Stimulated activated CD4-positive, alpha-beta T cell treated with anti-CD3 and anti-CD28 coated beads, TNF-alpha, amount 100 ng/mL, for 24 hours (primary cell): ENCODE measurements at places on chromosomes 6 and 20.

GRCh38 chr6:8549074-8549790, 113.9 kb upstream of the SLC35B3 start:
- DNase-seq = no peak

GRCh38 chr6:39188571-39188970, 40.7 kb downstream of the KCNK5 start:
- no peak for DNase-seq

DNA sequence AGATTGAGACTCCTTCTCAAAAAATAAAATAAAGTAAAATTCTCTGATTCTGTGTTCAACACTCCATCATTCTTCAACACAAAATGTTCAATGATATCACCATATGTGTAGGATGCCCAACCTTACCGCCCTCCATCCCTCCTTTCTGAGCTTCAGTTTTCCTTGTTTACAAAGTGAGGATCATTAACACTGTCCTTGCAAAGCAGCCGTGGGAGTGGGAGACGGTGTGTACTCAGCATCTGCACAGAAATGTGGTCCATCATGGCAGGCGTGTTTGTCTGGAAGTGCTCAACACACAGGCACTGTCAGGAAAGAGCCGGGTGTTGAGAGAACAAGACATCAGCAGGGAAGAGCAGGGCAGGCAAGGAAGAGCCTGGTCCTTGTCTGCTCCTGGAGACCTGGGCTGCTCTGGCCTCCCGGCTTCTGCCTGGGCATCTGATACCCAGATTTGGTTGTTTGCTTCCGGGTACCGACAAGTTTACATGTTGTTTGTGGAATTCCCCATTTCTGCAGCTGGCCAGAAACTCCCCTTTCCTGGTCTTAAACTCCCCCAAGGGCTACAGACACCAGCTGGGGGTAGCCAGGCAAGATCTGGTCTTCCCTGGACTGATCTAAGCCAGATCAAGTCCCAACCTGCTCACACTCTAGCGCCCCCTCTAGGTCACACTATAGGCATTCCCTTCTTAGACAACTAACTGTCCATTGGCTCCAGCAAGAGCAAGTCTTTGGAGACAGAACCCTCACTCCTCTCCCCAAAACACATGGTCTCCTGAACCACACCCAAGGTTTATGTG, 26.7 kb upstream of the TTPAL start:
- no peak for DNase-seq

DNA sequence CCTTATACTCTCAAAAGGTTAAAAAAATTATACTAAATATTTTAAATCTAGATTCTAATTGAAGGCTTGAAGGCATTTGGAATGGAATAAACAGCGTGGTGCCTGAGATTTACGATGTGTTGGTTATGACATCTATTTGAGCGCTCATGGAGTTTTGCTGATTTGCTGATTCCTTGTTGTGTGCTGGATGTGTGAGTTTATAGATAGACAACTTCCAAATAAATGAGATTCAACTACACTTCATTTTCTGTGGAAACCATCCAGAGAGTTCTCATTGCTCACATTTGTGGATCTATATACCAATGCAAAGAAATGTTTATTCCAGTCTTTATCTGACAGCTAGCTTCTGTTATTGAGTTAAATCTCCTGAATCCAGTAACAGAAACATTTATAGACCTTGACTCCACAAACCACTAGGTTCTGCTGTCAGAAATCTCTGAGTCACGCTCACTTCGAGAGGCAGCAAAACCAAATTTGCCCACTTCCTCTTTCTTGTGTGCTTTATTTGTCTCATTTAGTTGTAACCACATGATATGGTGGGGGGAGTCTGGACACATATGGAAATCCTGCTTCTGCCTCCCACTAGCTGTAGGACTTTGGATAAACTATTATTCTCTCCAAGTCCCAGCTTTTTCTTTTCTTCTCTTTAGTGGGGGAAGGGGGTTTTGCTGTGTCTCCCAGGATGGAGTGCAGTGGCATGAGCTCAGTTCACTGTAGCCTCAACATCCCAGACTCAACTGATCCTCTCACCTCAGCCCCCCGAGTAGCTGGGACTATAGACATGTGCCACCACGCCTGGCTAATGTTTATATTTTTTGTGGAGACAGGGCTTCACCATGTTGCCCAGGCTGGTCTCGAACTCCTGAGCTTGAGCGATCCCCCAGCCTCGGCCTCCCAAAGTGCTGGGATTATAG, 54.5 kb downstream of the IPCEF1 start:
- DNase-seq = no peak

DNA sequence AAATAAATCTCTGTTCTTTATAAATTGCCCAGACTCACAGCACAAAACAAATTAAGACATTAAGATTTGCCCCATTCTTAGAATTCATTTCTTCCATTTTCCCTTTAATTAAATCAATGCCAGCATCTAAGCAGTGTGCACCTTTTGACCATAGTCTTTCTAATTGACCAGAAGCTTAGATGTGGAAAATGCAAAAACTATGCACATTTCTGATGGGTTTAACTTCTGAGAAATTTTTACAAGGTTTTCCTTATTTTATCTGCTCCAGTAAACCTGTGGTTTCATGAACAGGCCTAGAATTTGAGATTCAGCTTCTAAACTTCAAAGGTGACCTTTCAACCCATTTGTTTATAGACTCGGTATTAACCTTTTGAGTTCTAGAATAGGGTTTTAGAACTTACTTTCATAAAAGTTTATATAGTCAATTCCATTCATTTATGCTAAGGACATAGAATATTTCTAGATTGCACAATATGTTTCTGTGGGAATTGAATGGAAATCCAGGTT, 437.8 kb upstream of the HSF2 start:
- DNase-seq = no peak

DNA sequence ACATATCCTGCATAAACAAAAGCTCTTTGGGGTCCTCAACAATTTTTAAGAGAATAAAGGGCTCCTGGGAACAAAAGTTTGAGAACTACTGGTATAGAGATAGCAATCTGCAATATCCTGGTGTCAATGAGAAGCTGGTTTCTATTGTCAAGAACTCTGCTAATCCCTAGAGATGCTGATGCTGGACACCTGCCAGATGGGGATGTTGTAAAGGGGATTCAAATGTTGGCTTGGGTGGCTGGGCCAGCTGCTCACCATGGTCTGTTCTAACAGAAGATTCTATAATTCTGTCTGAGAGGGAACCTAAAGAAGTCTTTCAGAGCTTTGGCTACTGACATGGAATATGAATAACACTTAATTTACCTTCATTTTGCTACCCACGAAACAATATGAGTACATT, 137.8 kb downstream of the BTBD9 start:
- no peak for DNase-seq

DNA sequence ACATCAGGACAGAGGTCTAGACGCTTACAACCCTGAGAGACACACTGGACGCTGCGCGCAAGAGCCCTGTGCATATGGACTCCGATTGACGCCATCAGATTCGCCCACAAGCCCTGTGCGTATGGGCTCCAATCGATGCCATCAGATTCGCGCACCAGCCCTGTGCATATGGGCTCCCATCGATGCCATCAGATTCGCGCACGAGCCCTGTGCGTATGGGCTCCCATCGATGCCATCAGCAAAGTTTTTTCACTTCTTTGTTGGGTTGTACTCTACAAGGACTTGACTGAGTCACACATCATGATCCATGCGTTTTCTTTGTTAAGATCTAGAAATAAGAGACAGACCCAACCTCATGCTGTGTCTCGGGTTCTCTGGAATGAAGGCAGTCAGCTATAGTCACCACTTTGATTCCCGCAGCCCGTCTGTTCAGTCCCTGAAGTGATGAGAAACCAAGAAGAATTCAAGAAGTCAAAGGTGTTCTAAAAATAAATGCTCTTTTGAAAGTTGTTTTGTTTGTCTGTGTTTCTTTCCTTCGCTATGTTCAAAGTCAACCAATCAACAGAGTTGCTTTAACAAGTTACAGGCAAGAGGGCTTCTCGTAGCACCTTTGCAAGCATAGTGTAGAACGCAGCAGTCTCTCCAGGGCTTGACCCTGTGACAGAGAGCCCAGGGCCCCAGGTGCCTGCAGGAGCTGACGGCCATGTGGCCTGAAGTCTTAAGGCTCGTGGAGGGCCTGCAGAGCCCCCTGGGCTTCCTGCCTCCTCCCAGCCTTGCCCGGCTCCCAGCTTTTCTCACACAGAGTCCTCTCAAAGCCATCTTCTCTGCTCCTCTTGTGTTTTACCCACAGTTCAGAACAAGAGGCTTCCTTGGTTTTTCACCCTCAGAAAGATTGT, 7.9 kb downstream of the RPS6KA2 start:
- DNase-seq = no peak

- DNase-seq = no peak
Observed at GRCh38 chr6:152277826-152278329, 359.3 kb downstream of the SYNE1 start.

GRCh38 chr20:19502169-19502568, 255.9 kb upstream of the RIN2 start:
- no peak for DNase-seq

- DNase-seq = no peak
Observed at GRCh38 chr6:131924881-131925474, 26.2 kb downstream of the CCN2 start.

DNA sequence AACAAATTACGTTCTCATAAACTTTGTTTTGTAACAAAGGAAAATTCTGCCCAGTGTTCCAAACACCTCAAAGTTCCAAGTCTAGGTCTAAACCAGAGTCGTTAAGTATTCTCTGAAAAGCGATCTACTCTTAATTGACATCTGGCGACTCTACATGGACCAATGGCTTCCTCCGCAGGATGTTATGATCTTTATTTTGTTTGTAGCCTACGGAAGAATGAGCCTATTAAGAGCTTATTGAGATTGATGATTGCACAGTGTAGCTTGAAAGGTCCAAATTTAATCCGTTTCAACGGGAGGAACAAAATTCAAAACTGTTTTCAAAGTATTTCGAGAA, 61.1 kb downstream of the FAM217A start:
- no peak for DNase-seq

GRCh38 chr20:12030470-12030869, 112.8 kb downstream of the BTBD3 start:
- no peak for DNase-seq

GRCh38 chr6:170296423-170296745, 5.5 kb upstream of the DLL1 start:
- no peak for DNase-seq

GRCh38 chr6:150599199-150600009, at the start of gene PLEKHG1:
Gene PLEKHG1, plus strand, starts transcription at chr6:150599885. Its CDS starts 133,797 bp downstream, at chr6:150733682.
- DNase-seq = no peak

GRCh38 chr6:34970488-34970887, 81.4 kb downstream of the ANKS1A start:
- DNase-seq = no peak

DNA sequence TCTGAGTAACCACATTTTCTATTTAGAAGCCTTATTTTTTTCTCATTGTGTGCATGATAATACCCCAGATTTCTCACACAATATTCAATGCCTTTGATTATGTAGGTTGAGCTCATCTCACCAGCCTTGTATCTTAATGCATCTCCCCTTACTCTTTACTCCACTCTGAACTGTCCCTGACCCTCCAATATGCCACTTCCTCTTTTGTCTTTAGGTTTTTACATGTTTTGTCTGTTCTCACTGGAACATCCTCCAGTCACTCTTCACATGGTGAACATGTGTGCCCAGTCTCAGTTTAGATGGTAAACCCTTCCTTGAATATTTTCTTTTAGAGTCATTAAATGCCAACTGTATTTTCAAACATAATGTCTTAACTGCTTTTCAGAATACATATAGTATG, 392.9 kb upstream of the IMPG1 start:
- no peak for DNase-seq

GRCh38 chr20:53757472-53757913, 163.9 kb upstream of the ZNF217 start:
- no peak for DNase-seq

- DNase-seq = no peak
Observed at GRCh38 chr6:146056506-146056905, 27.6 kb downstream of the GRM1 start.

- DNase-seq = peak; percentile 64
Observed at GRCh38 chr6:2998998-2999617, 586 bp upstream of the NQO2 start.

- no peak for DNase-seq
Observed at GRCh38 chr6:139603581-139603980, 229.1 kb upstream of the CITED2 start.

DNA sequence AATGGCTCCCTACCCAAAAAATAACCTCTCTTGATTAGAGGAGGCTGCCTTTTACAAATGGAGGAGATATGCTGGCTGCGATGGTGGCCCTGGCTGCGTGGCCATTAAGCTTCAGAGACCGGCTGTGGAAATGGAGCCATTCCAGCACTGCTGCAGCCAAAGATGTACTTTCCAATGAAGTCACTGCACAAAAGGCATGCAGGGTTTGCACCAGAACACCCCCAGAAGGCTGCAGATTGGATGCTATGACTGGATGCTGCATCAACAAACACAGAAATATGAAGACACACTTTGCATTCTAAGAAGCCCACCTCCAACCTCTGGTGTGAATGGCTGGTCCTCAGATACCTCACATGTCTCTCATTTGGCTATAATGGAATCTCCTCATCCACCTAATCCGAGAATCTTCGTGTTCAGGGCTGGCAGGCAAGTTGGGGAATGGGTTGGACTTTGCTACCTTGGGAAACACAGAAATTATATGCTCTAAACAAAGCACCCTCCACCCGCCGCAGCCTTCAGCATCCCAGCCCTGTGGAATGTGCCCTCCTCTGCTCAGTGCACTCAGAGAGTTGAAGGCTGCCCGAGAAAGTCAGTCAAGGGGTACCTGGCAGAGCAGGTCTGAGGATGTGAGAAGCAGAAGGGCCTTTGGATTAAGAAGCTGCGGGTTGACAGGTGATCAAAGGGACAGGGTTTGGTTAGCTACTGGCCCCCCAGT, 35.3 kb downstream of the APCDD1L start:
- DNase-seq = no peak

- DNase-seq = no peak
Observed at GRCh38 chr20:916125-916799, at the start of gene ANGPT4. Gene ANGPT4, minus strand, starts transcription at chr20:916334. Its CDS starts 120 bp downstream, at chr20:916214.

DNA sequence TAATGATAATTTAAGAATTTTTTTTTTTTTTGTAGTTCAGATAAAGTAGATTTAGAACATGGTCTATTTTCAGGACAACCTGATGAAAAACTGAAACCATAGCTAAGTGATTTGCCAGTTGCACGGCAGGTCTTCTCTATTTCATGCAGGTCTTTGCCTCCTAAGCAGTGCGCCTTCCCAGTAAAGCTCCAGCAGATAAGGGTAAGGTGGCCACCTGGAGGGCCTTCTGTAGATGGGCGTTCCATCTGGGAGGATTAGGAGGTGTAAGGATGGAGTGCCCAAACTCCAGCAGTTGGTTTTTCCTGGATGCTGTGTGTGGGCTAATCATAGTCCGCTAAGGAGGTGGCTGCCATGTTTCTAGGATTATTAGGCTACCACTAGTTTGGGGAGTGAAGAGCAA, 107.1 kb downstream of the ARID1B start:
- DNase-seq = no peak

DNA sequence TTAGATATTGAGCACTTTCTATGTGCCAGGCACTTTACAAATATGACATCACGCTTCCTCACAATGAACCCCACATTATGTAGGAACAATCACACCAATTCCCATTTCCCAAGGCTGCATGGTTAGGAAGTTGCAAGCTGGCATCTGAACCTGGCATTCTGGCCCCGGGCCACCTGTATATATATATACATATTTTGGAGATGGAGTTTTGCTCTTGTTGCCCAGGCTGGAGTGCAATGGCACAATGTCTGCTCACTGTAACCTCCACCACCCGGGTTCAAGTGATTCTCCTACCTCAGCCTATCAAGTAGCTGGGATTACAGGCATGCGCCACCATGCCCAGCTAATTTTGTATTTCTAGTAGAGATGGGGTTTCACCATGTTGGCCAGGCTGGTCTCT, 30.4 kb downstream of the SRC start:
- DNase-seq = no peak
